B cell (primary cell): ENCODE measurements at places on chromosomes 7 and 10.

DNA sequence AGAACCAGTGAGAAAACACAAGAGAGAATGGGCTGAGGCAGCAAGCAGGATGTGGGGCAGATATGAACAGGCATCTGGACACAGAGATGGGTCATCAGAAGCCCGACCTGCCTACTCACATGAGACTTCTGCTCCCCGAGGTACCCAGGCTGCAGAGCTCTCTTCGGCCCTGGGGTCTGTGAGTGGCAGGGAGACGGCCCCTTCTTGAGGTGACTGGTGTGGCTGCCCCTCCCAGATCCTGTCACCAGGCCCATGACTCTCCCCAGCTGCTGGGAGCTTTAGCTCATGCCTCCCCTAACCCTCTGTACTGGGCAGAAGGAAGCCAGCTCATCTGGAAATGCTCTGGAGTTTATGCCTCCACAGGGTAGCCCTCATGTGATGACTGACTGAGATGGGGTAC lies 157.6 kb upstream of the PCBD1 start:
- no peaks in the 10 kb centered on the region for H3K27me3 ChIP-seq
- DNase-seq = no peak
- H3K27ac ChIP-seq = no peak overlapping the region
- H3K4me3 ChIP-seq = no peak overlapping the region
- H3K4me1 ChIP-seq = no peaks in the 10 kb centered on the region

GRCh38 chr7:2086229-2086628 lies 146.5 kb downstream of the MAD1L1 start:
- no peaks in the 10 kb centered on the region for H3K27me3 ChIP-seq
- no peak overlapping the region for H3K27ac ChIP-seq
- DNase-seq = no peak
- H3K4me3 ChIP-seq = no peak overlapping the region
- no peaks in the 10 kb centered on the region for H3K36me3 ChIP-seq
- H3K4me1 ChIP-seq = peaks cover 13% of the 10 kb centered on the region

DNA sequence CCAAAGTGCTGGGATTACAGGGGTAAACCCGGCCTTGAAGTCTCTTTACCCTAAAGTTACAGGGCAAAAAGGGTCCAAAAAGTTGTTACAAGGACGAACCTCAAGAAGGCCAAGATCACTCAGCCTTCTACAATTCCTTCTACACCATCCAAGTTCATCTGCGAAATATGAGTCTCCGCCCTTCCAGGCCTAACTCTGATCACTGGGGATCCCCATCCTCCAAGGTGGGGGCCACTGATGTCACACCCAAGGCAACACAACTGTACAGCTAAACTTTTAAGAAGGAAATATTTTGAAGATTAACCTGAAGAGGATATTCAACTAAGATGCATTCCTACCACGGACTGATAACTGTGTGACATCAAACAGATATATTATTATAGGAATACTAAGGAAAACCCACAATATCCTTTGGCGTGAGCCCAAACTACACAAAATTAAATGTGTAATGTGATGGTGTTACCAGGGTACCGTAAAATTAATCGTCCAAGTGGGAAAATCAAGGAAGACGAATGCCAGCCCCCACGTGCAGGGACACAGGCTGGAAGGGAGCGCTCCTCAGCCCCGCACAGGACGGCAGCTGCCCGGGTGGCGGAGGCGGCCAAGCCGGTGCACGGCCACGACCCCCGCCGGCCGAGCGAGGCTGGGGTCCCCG lies 1.0 kb downstream of the PAXIP1 start:
- H3K36me3 ChIP-seq = peaks cover 2% of the 10 kb centered on the region
- H3K27me3 ChIP-seq = no peaks in the 10 kb centered on the region
- H3K4me1 ChIP-seq = peaks cover 14% of the 10 kb centered on the region
- peak; percentile 38 for DNase-seq
- peak overlapping the region; percentile 96 for H3K4me3 ChIP-seq

DNA sequence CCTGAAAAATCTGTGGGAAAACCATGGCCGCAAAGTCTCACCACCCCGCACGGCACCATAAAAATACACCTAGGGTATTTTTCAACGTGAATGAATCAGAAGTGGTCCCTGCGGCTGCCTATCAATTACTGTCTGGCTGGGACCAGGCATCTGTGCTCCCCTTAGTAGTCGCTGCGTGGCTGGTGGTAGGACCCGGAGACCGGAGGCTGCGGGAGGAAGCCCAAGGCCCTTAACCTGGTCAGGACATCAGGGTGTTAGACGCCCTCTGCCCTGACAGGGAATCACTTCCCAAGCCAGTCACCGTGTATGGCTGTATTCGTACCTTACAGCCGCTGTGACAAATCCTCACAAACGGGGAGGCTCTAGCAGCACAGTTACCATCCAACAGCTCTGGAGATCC lies 141.5 kb upstream of the PPP2R2D start:
- no peak overlapping the region for H3K27ac ChIP-seq
- no peaks in the 10 kb centered on the region for H3K27me3 ChIP-seq
- DNase-seq = no peak
- no peaks in the 10 kb centered on the region for H3K36me3 ChIP-seq
- peaks cover 22% of the 10 kb centered on the region for H3K4me1 ChIP-seq
- no peak overlapping the region for H3K4me3 ChIP-seq

GRCh38 chr7:140034421-140034820 lies 28.3 kb downstream of the PARP12 start:
- DNase-seq = no peak
- H3K36me3 ChIP-seq = no peaks in the 10 kb centered on the region
- H3K27ac ChIP-seq = no peak overlapping the region
- no peak overlapping the region for H3K4me3 ChIP-seq

- H3K27ac ChIP-seq = no peak overlapping the region
- no peaks in the 10 kb centered on the region for H3K36me3 ChIP-seq
- DNase-seq = peak; percentile 18
- no peak overlapping the region for H3K4me3 ChIP-seq
These were observed 11.8 kb downstream of the INPP5A start for GRCh38 chr10:132549371-132549770.

GRCh38 chr10:48549236-48549635 lies 55.6 kb downstream of the ARHGAP22 start:
- H3K27me3 ChIP-seq = no peaks in the 10 kb centered on the region
- peaks cover 10% of the 10 kb centered on the region for H3K4me1 ChIP-seq
- no peaks in the 10 kb centered on the region for H3K36me3 ChIP-seq
- no peak overlapping the region for H3K27ac ChIP-seq
- no peak for DNase-seq

GRCh38 chr10:1644191-1644711 lies 93.1 kb downstream of the ADARB2 start:
- no peaks in the 10 kb centered on the region for H3K36me3 ChIP-seq
- DNase-seq = no peak
- no peaks in the 10 kb centered on the region for H3K27me3 ChIP-seq
- no peak overlapping the region for H3K27ac ChIP-seq
- peaks cover 6% of the 10 kb centered on the region for H3K4me1 ChIP-seq
- H3K4me3 ChIP-seq = no peak overlapping the region

DNA sequence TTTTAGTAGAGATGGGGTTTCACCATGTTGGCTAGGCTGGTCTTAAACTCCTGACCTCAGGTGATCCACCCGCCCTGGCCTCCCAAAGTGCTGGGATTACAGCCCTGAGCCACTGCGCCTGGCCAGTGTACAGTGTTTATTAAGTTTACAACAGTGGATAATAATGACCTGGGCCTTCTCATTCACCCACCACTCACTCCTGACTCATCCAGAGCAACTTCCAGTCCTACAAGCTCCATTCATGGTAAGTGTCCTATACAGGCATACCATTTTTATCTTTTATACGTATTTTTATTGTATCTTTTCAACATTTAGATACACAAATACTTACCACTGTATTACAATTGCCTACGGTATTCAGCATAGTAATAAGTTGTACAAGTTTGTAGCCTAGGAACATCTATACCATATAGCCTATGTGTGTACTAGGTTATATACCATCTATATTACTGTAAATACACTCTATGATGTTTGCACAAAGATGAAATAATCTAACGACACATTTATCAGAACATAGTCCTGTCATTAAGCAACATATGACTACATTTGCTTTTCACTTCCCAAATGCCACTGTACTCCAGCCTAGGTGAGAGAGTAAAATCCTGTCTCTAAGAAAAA lies 17.1 kb downstream of the HOXA1 start:
- H3K27me3 ChIP-seq = no peaks in the 10 kb centered on the region
- no peak overlapping the region for H3K4me3 ChIP-seq
- H3K36me3 ChIP-seq = no peaks in the 10 kb centered on the region
- DNase-seq = no peak
- H3K27ac ChIP-seq = no peak overlapping the region
- H3K4me1 ChIP-seq = no peaks in the 10 kb centered on the region

DNA sequence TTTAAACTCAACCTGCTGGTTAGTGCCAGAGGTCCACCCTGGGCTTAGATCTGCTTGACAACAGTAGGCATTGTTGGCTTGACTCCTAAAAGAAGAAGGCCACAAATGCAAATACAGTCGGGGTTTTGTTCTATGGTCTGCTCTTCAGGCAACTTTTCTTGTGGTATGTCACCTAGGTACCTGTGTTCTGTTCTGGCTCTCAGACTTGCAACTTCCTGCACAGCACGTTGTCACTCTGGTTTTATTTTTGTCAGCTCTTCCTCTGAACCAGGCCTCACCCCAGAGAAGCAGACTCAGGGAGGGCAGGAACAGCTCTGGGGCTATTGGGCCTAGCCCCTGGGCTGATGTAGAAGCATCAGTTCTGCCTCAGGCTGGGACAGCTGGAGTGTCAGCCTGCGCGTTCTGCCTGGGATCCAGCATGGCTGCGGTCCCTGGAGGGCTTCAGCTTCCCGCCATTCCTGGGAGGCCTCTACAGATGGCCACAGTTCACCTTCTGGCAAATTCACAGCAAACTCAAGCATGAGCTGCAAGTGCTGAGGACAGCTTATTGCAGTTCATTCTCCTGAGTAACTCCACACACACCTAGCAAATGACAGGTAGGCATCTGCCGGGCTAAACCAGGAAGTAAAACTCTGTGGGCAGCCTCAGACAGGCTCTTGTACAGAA lies 11.0 kb upstream of the PDCD4 start:
- H3K27ac ChIP-seq = peak overlapping the region; percentile 75
- no peak overlapping the region for H3K4me3 ChIP-seq
- no peaks in the 10 kb centered on the region for H3K27me3 ChIP-seq
- DNase-seq = peak; percentile 69

GRCh38 chr7:26117142-26117807 lies 34.7 kb upstream of the NFE2L3 start:
- H3K27ac ChIP-seq = no peak overlapping the region
- H3K36me3 ChIP-seq = no peaks in the 10 kb centered on the region
- H3K4me3 ChIP-seq = no peak overlapping the region
- DNase-seq = no peak
- peaks cover 6% of the 10 kb centered on the region for H3K27me3 ChIP-seq
- no peaks in the 10 kb centered on the region for H3K4me1 ChIP-seq

GRCh38 chr7:157675427-157675927 lies 338.7 kb downstream of the DNAJB6 start:
- no peak for DNase-seq
- no peaks in the 10 kb centered on the region for H3K27me3 ChIP-seq
- no peak overlapping the region for H3K27ac ChIP-seq
- H3K4me3 ChIP-seq = no peak overlapping the region
- no peaks in the 10 kb centered on the region for H3K36me3 ChIP-seq

DNA sequence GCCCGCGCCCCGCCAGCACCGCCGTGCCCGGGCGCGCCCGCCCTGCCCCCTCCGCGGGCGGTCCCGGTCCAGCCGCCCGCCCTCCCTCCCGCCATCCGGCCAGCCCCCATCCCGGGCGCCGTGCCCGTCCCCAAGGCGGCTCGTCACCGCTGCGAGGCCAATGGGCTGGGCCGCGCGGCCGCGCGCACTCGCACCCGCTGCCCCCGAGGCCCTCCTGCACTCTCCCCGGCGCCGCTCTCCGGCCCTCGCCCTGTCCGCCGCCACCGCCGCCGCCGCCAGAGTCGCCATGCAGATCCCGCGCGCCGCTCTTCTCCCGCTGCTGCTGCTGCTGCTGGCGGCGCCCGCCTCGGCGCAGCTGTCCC lies at the start of gene HTRA1:
Gene HTRA1 (plus strand): TSS at position 187 of the 362 bp plus-strand sequence. CDS start 100 bp downstream, at position 287.
- H3K36me3 ChIP-seq = no peaks in the 10 kb centered on the region
- no peak within 1 kb of the TSS for H3K27ac ChIP-seq
- DNase-seq = no peak
- peaks cover 15% of the 10 kb centered on the region for H3K27me3 ChIP-seq
- H3K4me1 ChIP-seq = peaks cover 26% of the 10 kb centered on the region

GRCh38 chr7:157211690-157212089 lies 73.0 kb downstream of the UBE3C start:
- H3K27me3 ChIP-seq = no peaks in the 10 kb centered on the region
- DNase-seq = no peak
- H3K4me1 ChIP-seq = no peaks in the 10 kb centered on the region

GRCh38 chr10:63929831-63930467 lies 408.7 kb downstream of the REEP3 start:
- DNase-seq = no peak
- H3K4me1 ChIP-seq = no peaks in the 10 kb centered on the region
- no peak overlapping the region for H3K4me3 ChIP-seq
- no peak overlapping the region for H3K27ac ChIP-seq

DNA sequence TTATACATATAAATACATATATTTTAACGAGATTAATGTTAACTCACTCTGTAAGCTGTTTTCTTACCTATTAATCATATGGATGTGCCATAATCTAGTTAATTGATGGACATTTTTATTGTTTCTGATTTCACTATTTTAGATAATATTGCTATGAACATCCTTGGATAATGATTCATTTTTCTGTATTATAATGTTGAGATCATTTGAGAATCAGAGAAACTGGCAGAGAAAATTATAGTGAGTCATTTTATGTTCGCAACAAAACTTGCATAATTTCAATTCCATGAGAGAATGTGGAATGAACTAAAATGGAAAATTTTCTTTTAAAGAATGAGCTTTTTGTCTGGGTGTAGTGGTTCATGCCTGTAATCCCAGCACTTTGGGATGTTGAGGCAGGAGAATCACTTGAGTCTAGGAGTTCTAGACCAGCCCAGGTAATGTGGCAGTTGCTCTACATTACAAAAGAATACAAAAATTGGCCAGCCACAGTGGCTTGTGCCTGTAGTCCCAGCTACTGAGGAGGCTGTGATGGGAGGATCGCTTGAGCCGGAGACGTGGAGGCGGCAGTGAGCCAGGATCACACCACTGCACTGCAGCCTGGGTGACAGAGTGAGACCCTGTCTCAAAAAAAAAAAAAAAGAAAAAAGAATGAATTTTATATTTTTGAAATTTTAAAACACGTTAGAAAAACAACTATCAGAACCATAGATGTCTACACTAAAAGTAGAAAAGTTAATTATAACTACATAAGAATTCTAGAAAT lies 40.5 kb downstream of the PAPSS2 start:
- DNase-seq = no peak
- no peak overlapping the region for H3K27ac ChIP-seq
- no peaks in the 10 kb centered on the region for H3K36me3 ChIP-seq
- no peaks in the 10 kb centered on the region for H3K4me1 ChIP-seq
- H3K27me3 ChIP-seq = no peaks in the 10 kb centered on the region

GRCh38 chr7:26326211-26326610 lies 34.5 kb downstream of the SNX10 start:
- H3K4me3 ChIP-seq = no peak overlapping the region
- H3K36me3 ChIP-seq = peaks cover 20% of the 10 kb centered on the region
- H3K27ac ChIP-seq = no peak overlapping the region
- H3K4me1 ChIP-seq = peaks cover 36% of the 10 kb centered on the region

- no peaks in the 10 kb centered on the region for H3K36me3 ChIP-seq
- H3K27me3 ChIP-seq = no peaks in the 10 kb centered on the region
- H3K27ac ChIP-seq = no peak overlapping the region
- H3K4me1 ChIP-seq = peaks cover 3% of the 10 kb centered on the region
- DNase-seq = no peak
- H3K4me3 ChIP-seq = no peak overlapping the region
These were observed 2.9 kb downstream of the FOXI2 start for GRCh38 chr10:127739908-127740307.

GRCh38 chr7:98329100-98329790 lies 47.8 kb downstream of the BRI3 start:
- H3K27me3 ChIP-seq = no peaks in the 10 kb centered on the region
- no peak for DNase-seq
- H3K4me3 ChIP-seq = no peak overlapping the region
